Camera-type eye (tissue), 1 donor: ENCODE measurements at places on chromosomes 4 and X. TPM values are rescaled to one million over a fixed set of nuclear protein-coding genes. Genes with fewer than 3 reads are reported as not detected.

DDX60 gene
- 14.8 TPM for total RNA-seq

LUZP4 gene
- total RNA-seq = not detected

CT45A10 gene
- not detected for total RNA-seq

PSAPL1 gene
- 0.05 TPM for total RNA-seq

NCAPG gene
- total RNA-seq = 21.6 TPM

KLHL13 gene
- 36.2 TPM for total RNA-seq
